ENCODE measurements at places on chromosomes 1 and 21.

- no peak for DNase-seq
These were observed 424.0 kb downstream of the KIF26B start for GRCh38 chr1:245578771-245579170.

GRCh38 chr1:69271587-69272125 lies 296.1 kb upstream of the LRRC7 start:
- no peak for DNase-seq

DNA sequence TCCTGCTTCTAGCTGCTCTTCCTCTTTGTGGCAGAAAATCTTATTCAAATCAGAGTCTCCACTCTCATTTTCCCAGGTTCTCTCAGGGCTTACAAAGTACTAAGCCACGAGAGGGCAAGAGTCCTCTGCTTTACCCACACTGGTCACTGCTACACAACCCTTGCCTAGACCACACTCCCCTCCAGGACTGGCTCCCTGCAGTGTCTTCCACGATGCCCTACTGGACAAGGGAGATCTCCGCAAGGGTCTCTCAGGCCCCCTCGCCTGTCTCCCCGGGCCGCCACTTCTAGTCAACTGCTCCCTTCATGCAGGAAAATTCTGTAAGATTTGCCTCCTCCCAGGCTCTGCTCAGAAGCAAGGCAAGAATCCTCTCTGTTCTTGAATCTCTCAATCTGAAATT lies 319.6 kb downstream of the RRAGC start:
- DNase-seq: no peak

GRCh38 chr1:240967070-240967724 lies 355.2 kb upstream of the GREM2 start:
- no peak for DNase-seq

GRCh38 chr1:230157420-230158390 lies 90.7 kb downstream of the GALNT2 start:
- DNase-seq: no peak

DNA sequence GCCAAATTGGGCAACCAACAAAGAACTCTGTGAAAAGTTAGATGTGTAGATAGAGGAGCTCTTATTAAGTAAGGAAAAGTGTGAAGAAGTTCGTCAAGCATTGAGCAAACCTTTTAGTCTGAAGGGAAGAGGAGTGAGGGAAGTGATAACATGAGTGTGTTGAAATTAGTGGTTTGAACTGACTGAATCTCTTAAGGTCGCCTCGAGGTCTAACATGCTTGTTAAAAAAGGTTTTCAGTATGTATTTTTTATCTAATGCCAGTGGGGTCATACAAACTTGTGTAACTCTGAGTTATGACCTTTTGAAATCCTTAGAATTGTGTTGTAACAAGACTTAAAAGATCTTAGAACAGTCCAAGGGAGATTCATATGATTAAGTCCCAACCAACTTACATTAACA lies 34.1 kb downstream of the SOAT1 start:
- no peak for DNase-seq

GRCh38 chr21:38297194-38297631 lies 40.4 kb downstream of the KCNJ15 start:
- peak; percentile 8 for DNase-seq

GRCh38 chr21:37165586-37165985 lies 92.5 kb downstream of the TTC3 start:
- no peak for DNase-seq

- no peak for DNase-seq
These were observed 45.3 kb upstream of the COL18A1 start for GRCh38 chr21:45359451-45360217.

DNA sequence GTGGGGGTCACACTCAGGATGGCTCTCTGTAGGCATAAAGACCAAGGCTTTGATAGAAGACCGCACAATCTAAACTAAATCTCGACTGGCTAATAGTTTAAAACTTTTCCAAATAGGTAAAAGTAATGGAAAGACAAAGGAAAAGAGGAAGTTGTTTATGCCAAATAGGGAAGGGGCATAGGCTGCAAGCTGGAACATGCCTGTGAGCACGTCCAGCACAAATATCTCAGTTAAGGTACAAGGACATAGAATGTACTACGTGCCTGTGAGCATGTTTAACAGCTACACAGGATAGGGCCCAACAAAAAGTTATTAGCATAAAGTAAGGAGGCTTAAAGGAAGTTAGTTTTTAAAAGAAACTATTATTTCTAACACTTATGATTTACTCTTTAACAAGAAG lies 27.6 kb upstream of the GUCA2A start:
- DNase-seq: no peak

DNA sequence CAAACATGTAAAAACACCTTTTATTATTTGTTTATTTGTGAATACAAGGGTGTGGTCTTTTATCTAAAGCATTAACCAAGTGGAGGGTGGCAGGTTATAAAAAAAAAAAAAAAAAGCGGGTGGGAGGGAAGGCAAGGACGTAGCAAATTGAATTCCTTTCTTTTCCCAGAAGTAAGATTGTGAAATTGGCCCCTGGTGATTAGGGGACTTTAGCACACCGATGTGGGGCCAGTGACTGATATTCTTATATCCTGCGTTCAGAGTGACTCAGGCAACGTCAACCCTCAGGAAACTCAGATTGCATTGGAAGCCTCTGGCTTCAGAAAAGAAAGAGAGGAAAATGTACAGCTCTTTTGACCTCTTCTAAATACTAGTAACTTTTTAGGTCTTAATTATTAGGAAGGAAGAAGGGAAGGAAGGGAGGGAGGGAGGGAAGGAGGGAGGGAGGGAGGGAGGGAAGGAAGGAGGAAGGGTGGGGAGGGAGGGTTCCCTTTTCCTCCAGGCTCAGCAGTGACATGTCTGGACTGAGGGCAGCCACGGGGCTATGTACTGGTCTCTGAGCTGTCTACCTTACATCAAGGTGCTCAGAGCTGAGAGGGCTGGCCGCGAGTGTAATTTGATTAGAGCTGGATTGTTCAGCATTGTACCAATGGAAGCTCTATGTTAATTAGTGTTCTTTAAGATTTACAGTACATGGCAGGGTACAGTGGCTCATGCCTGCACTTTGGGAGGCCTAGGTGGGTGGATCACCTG lies 30.2 kb downstream of the EVA1C start:
- no peak for DNase-seq

DNA sequence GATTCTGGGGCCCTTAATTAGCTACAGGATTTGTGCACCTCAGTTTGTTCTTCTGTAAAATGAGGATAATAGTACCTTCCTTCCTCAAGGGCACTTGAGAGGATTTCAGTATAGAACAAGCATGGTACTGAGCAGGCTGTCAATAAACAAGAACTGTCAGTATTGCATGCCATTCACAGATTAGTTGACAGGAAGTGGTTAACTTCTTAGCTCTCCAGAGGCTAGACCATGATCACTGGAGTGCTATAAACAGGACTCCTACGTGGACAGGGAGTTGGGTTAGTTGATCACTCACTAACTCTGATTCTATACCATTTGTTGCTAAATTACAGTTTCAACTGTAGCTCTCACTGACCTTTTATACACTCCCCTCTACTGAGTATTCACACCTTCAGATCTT lies 126.2 kb upstream of the DAB1 start:
- no peak for DNase-seq

DNA sequence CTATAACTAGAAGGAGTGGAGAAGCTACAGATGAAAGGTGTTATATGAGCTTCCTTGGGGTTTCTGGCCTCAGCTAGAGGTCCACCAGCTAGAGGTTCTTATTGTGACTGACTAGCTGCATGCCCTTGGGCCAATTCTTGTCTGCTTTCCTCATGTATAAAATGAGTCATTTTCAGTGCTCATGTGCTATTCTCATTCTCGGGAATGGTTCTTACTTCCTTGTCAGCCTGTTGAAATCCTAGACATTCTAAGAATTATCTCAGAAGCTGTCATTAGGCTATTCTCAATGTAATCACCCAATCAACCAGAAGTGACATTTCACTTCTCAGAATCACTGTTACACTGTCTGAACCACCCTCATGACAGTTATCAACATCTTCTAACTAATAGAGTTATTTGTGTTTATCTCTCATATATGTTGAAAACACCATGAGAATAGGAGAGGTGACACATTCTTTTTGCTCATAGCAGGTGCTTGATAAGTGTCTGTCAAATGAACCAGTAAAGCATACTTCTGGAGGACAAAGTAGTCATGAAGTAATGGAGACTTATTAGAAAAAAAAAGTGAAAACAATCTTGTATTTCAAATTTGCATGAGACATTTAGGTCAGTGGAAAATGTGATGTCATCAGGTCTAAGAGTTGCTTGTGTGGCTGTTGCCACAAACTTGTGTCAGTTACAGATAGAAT lies 122.8 kb upstream of the IVNS1ABP start:
- no peak for DNase-seq

- DNase-seq: no peak
These were observed 510.6 kb downstream of the NCAM2 start for GRCh38 chr21:21508859-21509258.

DNA sequence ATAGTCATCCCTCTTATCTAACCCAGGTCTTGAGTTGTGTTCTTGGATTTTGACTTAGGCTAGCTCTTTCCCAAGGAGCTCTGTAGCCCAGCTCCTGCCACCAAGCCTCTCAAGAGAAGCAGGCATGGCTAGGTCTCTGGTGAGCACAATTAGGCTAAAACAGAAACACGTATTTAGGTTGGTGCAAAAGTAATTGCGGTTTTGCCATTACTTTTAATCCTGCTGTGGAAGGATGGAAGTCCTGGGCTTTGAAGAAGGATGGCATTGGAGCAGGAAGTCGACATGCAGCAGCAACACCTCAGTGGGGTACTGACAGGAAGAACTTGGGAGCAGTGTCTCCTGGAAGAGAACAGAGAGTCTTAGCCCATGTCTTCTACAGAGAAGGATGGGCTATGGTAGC lies 80.0 kb upstream of the CCDC190 start:
- DNase-seq: no peak

GRCh38 chr21:38567335-38567969 lies 69.2 kb upstream of the ERG start:
- no peak for DNase-seq

DNA sequence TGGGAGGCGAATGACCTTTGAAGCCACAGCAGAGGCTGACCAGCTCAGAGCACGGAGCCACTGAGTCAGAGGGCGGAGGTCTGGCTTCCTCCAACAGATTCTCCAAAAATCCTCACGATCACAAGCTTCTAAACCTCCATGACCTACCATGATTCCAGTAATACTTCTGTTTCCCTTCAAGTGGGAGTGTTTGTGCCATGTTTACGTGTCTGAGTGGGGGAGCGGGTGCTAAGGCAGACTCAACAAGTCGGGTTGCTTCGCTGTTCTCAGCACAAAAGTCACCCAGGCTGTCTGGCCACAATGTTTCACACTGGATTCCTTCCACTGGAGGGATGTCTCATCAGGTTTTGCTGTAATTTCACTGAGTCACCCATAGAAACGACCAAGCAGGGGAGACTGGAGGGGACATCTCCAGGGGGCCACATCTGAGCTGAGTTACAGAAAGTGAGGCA lies 86.2 kb downstream of the SLC66A1 start:
- DNase-seq: no peak

DNA sequence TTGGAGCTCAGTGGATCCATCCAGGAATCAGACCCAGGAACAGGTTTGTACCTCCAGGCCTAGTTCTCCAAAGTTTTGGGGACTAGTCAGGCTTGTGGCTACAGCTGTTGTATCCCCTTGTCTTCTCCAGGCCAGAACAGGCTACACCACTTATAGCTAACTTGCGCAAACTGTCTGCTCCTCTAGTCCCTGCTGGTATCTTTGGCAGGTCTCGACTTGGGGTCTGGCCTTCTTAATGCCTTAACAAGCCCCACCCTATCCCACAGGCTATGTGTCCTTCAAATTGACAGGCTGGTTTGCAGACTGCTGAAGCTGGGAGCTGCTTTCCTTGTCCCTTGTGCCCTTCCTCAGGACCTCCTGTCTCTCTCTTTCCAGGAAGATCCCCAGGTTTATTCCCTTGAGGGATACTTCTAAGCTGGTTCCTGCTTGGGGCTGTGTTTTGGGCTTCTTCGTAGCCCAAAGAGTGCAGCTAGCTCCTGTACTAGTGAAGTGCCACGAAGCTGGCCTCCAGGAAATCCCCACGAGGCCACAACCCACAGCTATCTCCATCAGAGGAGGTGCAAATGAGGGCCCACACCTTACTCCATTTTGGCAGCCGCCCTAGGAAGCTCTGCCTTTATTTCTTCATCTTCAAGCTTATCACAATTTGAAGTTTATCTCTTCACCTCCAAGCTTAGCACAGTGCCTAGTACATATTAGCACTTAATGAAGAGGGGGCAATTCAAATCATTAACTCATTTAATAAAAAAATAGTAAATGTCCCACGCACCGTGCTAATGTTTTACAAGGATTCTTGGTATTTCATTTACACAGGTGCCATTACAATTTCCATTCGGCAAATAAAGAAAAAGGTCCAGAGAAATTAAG lies 683 bp upstream of the DMAP1 start:
- no peak for DNase-seq

- peak; percentile 90 for DNase-seq
These were observed 2.5 kb upstream of the MEF2D start for GRCh38 chr1:156502894-156503697.

GRCh38 chr1:26991310-26992116 lies 2.0 kb upstream of the TRNP1 start:
- DNase-seq: no peak

GRCh38 chr1:154502066-154502743 lies at the start of the genes SHE and TDRD10:
TSS of gene SHE (minus strand) at chr1:154502412. CDS start at chr1:154502026, 386 bp downstream.
TSS of gene TDRD10 (plus strand) at chr1:154502219. CDS start at chr1:154506904, 4,685 bp downstream.
- DNase-seq: no peak

DNA sequence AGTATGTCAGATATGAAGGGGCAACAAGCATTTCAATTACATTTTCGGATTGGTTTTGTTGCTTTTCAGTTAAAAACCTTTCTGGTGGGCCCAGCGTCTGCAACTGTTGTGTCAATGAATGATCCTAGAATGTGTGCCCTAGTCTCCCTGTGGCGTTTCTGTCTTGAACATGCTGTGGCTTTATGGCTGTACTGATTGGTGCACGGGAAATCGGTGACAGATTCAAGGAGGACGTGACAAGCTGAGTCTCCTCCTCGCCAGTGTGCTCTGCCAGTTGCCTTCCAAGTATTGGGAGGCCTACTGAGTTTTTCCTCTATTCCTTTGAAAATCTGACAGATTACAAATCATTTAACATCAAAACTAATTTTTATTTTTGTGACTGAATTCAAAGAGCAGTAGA lies 127.6 kb downstream of the ZP4 start:
- DNase-seq: peak; percentile 28

DNA sequence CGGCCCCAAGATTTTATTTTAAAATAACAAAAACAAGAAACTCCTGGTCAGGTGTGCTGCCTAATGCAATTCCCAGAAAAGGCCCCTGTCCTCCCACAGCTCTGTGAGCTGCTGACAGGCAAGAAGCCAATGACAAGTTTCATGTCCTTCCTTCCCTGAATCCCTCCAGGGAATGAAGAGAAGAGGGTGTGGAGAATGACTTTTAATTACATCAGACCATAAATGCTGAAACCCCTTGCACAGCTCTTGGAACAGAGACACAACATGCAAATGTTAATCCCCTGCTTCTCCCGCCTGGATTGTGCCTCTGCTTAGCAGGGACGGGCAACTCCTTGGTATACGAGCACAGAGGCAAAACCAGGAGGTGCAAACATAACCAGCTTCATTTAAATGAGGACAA lies 228.1 kb upstream of the CAMK1G start:
- no peak for DNase-seq

GRCh38 chr1:110718452-110718851 lies 43.7 kb upstream of the KCNA3 start:
- DNase-seq: no peak

- DNase-seq: no peak
These were observed 48.0 kb downstream of the PRKAB2 start for GRCh38 chr1:147124266-147124665.

- DNase-seq: no peak
These were observed 176.9 kb upstream of the FMN2 start for GRCh38 chr1:239914751-239915231.

GRCh38 chr1:46039571-46040052 lies 92.8 kb downstream of the PIK3R3 start:
- DNase-seq: peak; percentile 63
